ENCODE measurements at places on chromosomes 4 and X. TPM values are rescaled to one million over a fixed set of nuclear protein-coding genes. Genes with fewer than 3 reads are reported as not detected.

The GRIA2 gene
- total RNA-seq: 2.9 TPM

The NWD2 gene
- total RNA-seq: 0.05 TPM

The PDLIM3 gene
- total RNA-seq: 3.2 TPM

The NR0B1 gene
- not detected for total RNA-seq

The LIMCH1 gene
- total RNA-seq: 15.1 TPM

The IL13RA2 gene
- total RNA-seq: 0.57 TPM

The GAGE1 gene
- total RNA-seq: not detected

The RPGR gene
- total RNA-seq: 9.2 TPM

The SCML2 gene
- 14.2 TPM for total RNA-seq

The TCEAL2 gene
- 4.4 TPM for total RNA-seq

The SH2D1A gene
- 1.9 TPM for total RNA-seq

The ANK2 gene
- total RNA-seq: 55.6 TPM

The TMEM156 gene
- total RNA-seq: not detected

The SLC10A6 gene
- total RNA-seq: not detected

The RTL5 gene
- 23.0 TPM for total RNA-seq

The MAGEA8 gene
- total RNA-seq: not detected

The HSD17B13 gene
- total RNA-seq: not detected

The AMBN gene
- total RNA-seq: not detected

The ALAS2 gene
- not detected for total RNA-seq

The NRK gene
- total RNA-seq: 0.32 TPM

The SPANXD gene
- not detected for total RNA-seq

The AGTR2 gene
- not detected for total RNA-seq

The PAGE1 gene
- not detected for total RNA-seq

The NXF2B gene
- total RNA-seq: not detected

The DCAF8L2 gene
- not detected for total RNA-seq

The FRMD7 gene
- total RNA-seq: 0.21 TPM

The PLXNB3 gene
- 16.2 TPM for total RNA-seq

The EVC2 gene
- 7.2 TPM for total RNA-seq

The NLRP2B gene
- not detected for total RNA-seq

The SMIM10L2A gene
- 3.5 TPM for total RNA-seq

The RPL9 gene
- total RNA-seq: 1,529 TPM

The IQSEC2 gene
- total RNA-seq: 1.7 TPM

The DCLK2 gene
- total RNA-seq: 29.2 TPM

The SORBS2 gene
- total RNA-seq: 34.5 TPM

The CFI gene
- total RNA-seq: not detected

The JADE3 gene
- total RNA-seq: 18.8 TPM

The DDX53 gene
- not detected for total RNA-seq

All from neural crest cell (in vitro differentiated cells).